AG04450 (cell line): ENCODE measurements at places on chromosomes 5 and 9.
A peak's percentile ranks its signal among the peaks of the same experiment; 100 is the strongest.

DNA sequence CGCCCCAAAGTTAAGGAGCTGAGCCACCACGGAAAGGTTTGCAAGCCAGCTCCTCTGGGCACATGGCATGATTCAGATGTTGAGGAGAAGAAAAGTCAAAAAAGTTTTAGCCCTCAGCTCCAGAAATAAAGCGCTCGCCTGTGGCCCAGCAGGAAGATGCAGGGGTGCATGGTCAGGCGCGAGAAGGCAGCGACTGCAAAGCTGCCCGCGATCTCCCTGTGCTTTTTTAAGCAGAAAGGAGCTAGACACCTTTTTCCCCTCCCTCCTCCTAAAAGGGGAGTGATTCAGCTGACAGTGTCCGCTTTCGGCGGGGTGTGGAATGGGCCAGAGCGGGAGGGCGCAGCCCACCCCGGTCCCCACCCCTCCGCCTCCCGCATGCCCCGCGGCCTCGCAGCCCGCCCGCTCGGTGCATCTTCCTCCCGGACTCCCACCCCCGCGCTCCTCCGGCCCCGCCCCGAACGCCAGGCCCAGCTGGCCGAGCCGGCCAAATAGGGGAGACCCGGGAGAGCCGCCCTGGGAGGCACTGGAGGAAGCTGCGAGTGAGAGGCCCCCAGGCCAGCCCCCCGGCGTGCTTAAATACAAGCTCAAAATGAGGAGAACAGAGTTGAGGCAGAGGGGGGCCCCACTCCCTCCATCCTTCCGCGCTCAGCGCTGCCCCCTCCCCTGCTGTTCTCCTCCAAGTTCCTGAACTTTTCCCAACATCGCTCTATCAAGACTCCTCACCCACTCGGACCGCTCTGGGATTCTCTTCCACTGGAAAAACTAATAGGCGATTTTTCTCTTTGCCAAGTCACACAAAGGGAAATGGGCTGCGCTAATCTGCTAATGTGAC, at the start of gene ADAMTS12:
ADAMTS12 (minus strand) TSS at position 203 of the 832 bp plus-strand sequence; CDS start at position 69, 134 bp downstream.
- DNase-seq = peak; percentile 48

DNA sequence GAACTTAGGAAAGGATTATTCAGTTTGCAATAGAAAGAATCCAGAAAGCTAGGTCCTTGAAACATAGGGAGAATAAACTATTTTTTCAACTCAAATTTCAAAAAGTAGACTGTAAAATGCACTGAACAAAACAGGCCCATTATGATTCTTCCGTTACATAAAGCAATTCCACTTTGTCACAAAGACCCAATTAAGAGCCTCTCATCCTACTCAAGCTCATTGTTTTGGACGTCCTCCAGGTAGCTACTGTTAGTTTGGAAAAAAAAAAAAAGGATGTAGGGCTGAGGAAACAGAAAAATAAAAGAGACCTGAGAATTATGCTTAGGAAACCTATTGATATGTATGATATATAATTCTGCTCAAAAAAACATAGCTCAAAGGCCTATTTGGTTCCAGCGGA, 74.0 kb downstream of the DIRAS2 start:
- no peak for DNase-seq

GRCh38 chr9:108673386-108673785, 182.4 kb downstream of the ACTL7B start:
- no peak for DNase-seq

GRCh38 chr9:115234094-115234493, 116.1 kb upstream of the TNC start:
- DNase-seq = peak; percentile 52

DNA sequence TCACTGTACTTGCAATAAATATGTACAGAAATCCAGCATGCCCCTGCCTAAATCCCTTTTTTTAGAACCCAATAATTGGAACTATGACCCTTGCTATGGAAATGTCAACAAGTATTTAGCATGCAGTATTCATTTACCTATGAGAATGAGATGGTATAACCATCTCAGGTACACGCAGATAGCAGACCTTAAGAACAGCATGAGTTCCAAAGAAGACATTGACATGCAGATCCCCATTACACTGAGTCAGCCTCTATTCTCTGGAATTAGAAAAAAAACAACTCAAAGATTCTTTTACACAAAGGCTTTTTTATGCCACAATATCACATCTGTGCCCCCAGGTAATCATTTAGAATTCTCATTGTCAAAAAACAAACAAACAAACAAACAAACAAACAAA, 325.6 kb upstream of the TLE4 start:
- no peak for DNase-seq

- DNase-seq = no peak
Observed at GRCh38 chr5:132525299-132525724, 18.0 kb downstream of the IL5 start.
